ENCODE measurements at places on chromosomes 7 and 10.

GRCh38 chr10:5565671-5566581 lies 41.2 kb downstream of the CALML3 start:
- peak; percentile 51 for DNase-seq

- no peak for DNase-seq
Measured at GRCh38 chr10:85995791-85996190, 370.8 kb downstream of the GRID1 start.

GRCh38 chr10:44974628-44975430 lies 3.8 kb downstream of the DEPP1 start:
- peak; percentile 87 for DNase-seq

DNA sequence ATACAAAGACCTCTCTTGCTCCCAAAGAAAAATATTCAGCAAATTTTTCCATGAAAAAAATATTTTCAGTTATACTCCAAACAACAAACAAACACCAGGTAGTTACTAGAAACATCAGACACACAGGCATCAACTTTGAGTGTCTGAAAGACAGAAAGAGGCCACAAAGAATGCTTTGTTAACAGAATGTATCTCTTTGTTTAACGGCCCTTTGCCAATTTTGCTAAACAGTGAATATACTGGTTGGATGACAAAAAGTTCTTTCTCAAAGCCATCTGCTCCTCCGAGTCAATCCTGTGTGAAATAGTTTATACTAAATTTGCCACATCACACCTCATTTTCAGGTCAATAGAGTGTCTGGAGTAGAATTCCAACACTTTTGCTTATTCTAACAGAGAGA lies 216.7 kb upstream of the PHF14 start:
- no peak for DNase-seq

GRCh38 chr10:131480861-131481260 lies 169.3 kb upstream of the TCERG1L start:
- no peak for DNase-seq

- peak; percentile 60 for DNase-seq
Measured at GRCh38 chr10:3148994-3149393, 23.6 kb downstream of the PITRM1 start.
